ENCODE measurements at places on chromosomes 3 and 15.

DNA sequence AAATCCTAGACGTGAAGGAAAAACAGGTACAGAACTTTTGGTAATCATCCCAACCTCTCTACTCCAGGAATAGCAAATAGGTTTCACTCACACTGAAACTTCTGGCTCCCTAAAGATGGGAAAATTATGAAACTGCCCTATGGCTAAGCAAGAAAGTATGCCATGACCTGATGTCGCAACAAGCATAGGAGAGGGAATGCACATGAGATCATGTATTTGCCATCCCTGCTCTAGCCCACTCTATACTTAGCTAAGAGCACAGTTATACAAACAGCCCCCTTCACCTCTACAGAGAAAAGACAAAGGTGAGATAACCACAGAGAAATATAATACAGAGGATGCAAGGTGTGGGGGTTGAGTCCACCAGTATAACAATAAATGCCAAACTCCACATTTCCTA is 102.7 kb downstream of the TBC1D5 start:
- no peaks in the 10 kb centered on the region for H3K4me1 ChIP-seq
- H3K27me3 ChIP-seq = no peaks in the 10 kb centered on the region
- H3K27ac ChIP-seq = no peak overlapping the region
- DNase-seq = no peak
- H3K4me3 ChIP-seq = no peak overlapping the region

- DNase-seq = no peak
- peaks cover 68% of the 10 kb centered on the region for H3K4me1 ChIP-seq
- peak overlapping the region; percentile 99 for H3K27ac ChIP-seq
- H3K4me3 ChIP-seq = peak overlapping the region; percentile 19
- H3K36me3 ChIP-seq = peaks cover 69% of the 10 kb centered on the region
These were observed 28.0 kb downstream of the PSTPIP1 start for GRCh38 chr15:77022646-77023575.

DNA sequence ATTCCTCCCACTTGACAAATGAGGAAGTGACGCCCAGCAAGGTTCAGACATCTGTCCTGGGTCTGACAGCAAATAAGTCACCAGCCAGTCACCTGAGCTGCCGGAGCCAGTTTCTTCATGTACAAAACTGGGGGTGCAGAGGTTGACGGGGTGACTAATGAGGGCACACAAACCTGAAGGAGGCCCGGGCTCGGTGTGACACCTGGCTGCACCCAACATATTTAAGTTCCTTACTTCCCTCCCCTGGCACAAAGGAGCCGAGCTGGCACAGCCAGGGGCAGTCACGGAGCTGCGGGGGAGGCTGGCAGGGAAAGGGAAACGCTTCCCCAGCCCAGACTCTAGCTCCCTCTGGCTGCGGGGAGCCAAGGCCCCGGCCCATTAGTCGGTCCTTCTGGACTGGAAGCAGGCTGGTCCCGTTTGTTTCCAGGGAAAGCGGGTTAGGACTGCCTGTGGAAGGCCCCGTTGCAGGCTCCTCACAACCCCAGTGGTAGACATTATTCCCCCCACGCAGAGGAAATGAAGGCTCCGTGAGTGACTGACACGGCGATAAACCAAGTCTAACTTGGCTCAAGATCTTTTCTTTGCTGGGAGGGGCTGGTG is 2.3 kb downstream of the FBXL22 start:
- peak; percentile 60 for DNase-seq
- H3K4me1 ChIP-seq = peaks cover 64% of the 10 kb centered on the region
- H3K27ac ChIP-seq = peak overlapping the region; percentile 91
- H3K36me3 ChIP-seq = peaks cover 13% of the 10 kb centered on the region
- peaks cover 11% of the 10 kb centered on the region for H3K27me3 ChIP-seq
- peak overlapping the region; percentile 85 for H3K4me3 ChIP-seq

DNA sequence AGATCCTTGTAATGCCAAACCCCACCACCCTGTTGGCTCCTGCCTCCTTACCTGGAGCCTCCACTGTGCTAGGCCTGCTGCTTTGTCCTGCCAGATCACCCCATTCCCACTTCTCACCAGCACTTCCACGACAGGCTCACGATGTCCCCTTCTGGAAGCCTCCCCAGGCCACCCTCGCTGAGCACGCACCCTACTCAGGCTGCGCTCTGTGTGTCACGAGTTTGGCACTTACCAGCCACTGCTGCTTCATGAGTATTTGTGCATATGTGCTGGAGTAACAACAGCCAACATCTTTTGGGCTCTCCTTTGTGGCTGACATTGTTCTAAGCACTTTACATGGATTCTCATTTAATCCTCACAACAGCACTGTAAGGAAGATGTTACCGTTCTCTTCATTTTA is 58.1 kb downstream of the PDIA5 start:
- no peaks in the 10 kb centered on the region for H3K36me3 ChIP-seq
- no peaks in the 10 kb centered on the region for H3K4me1 ChIP-seq
- H3K27ac ChIP-seq = no peak overlapping the region
- no peaks in the 10 kb centered on the region for H3K27me3 ChIP-seq
- no peak overlapping the region for H3K4me3 ChIP-seq

DNA sequence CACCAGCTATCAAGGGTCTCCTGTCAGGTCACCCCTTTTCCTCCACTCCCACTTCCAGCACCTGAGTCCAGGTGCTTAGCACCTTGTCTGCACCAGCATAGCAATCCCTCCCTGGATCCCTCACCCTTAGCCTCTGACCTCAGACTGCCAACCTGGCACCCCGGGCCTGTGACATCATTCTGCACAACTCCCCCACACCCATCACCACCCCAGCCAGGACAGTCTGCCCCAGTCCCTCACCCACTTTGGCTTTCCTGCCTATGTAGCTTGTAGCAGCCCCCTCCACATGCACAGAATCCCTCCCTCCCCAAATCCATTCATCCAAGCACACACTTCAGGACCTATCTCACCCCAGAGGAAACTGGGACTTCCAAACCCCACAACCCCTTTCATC is 819 bp upstream of the PLXNB1 start:
- peak overlapping the region; percentile 74 for H3K4me3 ChIP-seq
- H3K27me3 ChIP-seq = peaks cover 36% of the 10 kb centered on the region
- no peak overlapping the region for H3K27ac ChIP-seq

GRCh38 chr3:19103510-19103909 is 44.8 kb upstream of the KCNH8 start:
- H3K27me3 ChIP-seq = no peaks in the 10 kb centered on the region
- DNase-seq = peak; percentile 25
- peaks cover 15% of the 10 kb centered on the region for H3K4me1 ChIP-seq
- peak overlapping the region; percentile 96 for H3K27ac ChIP-seq
- H3K4me3 ChIP-seq = peak overlapping the region; percentile 91

GRCh38 chr15:75732809-75733451 is 20.3 kb upstream of the CSPG4 start:
- peak; percentile 72 for DNase-seq
- H3K27me3 ChIP-seq = peaks cover 58% of the 10 kb centered on the region
- no peaks in the 10 kb centered on the region for H3K36me3 ChIP-seq
- H3K4me3 ChIP-seq = no peak overlapping the region

GRCh38 chr15:67064607-67065530 is 533 bp upstream of the SMAD3 start:
- peaks cover 25% of the 10 kb centered on the region for H3K27me3 ChIP-seq
- peak overlapping the region; percentile 70 for H3K27ac ChIP-seq
- peaks cover 27% of the 10 kb centered on the region for H3K36me3 ChIP-seq
- peak overlapping the region; percentile 70 for H3K4me3 ChIP-seq
- peaks cover 52% of the 10 kb centered on the region for H3K4me1 ChIP-seq

DNA sequence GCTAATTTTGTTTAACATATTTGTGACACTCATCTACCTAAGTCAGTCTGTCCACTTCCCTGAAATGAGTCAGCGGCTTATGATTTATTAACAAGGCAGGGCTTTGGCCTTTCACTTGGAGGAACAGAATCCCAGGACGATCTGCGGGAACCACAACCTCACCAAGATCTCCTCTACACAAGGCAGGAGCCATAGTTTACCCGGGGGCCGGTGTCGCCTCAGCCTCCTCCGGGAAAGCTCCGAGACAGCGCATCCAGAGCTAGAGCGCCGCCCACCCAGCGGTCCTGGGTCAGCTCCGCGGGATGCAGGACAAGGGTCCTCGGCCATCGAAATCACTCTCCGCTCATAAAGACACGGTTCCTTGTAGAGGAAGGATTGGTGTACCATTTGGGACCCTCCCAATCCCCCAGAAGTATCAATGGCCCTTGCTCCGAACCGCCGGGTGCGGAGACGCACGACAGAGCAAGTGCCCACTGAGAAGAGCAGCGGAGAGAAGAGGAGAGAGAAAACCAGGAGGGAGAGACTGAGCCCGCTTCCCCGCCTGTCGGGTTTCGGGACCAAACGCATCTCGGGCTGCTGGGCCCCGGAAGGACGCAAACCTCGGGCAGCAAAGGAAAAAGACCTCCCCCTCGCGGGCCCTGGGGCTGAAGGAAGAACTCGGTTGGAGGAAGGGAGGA is 13.1 kb upstream of the ALCAM start:
- no peak overlapping the region for H3K27ac ChIP-seq
- H3K27me3 ChIP-seq = peaks cover 24% of the 10 kb centered on the region
- peaks cover 8% of the 10 kb centered on the region for H3K4me1 ChIP-seq
- no peak for DNase-seq
- H3K36me3 ChIP-seq = no peaks in the 10 kb centered on the region

DNA sequence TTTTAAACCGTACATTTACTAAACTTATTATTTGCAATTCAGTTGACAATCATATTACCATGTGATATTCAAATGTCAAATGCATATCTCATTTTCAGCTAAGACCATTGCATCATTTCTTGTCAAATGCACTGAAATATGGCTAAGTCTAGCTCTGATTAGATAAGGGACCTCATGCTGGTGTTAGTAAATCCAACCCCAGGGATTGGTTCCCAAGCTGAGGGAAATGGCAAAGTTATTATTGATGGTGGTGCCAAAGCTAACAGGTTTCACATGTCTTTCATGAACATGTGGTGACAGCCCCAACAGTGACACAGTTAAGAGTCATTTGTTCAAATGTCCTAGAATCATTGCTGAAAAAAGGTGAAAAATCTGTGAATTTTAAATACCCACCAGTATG is 641.1 kb downstream of the MECOM start:
- no peaks in the 10 kb centered on the region for H3K4me1 ChIP-seq
- no peaks in the 10 kb centered on the region for H3K36me3 ChIP-seq
- H3K27me3 ChIP-seq = no peaks in the 10 kb centered on the region
- no peak for DNase-seq
- H3K4me3 ChIP-seq = no peak overlapping the region

- DNase-seq = no peak
- no peaks in the 10 kb centered on the region for H3K36me3 ChIP-seq
- no peak overlapping the region for H3K27ac ChIP-seq
- H3K4me3 ChIP-seq = no peak overlapping the region
- no peaks in the 10 kb centered on the region for H3K4me1 ChIP-seq
These were observed 114.7 kb upstream of the TLE3 start for GRCh38 chr15:70212286-70212962.

Data from activated naive CD4-positive, alpha-beta T cell treated with anti-CD3 and anti-CD28 coated beads, Interleukin-2, amount 10 ng/mL, durations not matched to agents 7 days and 5 days (primary cell).